ENCODE measurements at places on chromosomes 16 and 17.

GRCh38 chr17:64387545-64388171 is 3.0 kb downstream of the PECAM1 start:
- no peak for DNase-seq

GRCh38 chr17:2187758-2188157 is 115.8 kb downstream of the SMG6 start:
- no peak for DNase-seq

GRCh38 chr16:11217651-11218603 is 38.1 kb downstream of the SOCS1 start:
- DNase-seq, result no peak

- no peak for DNase-seq
Observed at GRCh38 chr16:16083421-16084156, 134.2 kb downstream of the ABCC1 start.

DNA sequence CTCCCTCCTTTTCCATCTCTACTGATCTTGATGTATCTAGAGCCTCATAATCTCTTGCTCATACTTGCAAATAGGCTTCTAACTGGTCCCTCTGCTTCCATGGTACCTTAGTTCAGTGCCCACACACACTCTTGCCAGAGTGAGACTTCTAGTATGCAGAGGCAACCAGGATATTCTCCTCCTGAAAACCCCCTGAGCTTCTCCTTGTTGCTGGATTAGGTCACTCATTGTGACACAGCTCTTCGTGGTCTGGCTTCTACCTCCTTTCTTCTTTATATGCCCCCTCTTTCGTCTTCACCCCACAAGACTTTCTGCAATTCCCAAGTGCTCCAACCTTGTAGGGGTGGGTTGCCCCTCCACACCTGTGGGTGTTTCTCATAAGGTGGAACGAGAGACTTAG is 2.5 kb upstream of the FAM20A start:
- no peak for DNase-seq

DNA sequence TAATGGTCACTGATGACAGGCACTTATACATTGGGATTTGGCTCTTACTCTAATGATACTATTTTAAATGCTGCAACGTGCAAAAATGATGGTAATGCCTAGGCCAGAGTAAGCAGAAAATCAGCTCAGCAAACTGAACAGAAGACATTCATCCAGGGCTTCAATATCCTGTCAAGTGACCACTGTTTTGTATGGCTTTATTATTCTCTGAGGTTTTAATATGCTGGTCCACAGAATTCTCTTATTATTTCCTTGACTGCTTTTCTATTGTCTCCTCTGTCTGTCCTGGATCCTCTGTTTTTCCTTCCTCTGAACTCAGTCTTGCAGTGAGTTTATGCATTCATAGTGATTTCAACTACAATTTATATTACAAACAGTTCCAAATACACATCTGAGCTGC is 90.8 kb upstream of the PMFBP1 start:
- no peak for DNase-seq

- no peak for DNase-seq
Observed at GRCh38 chr16:25007284-25007984, 7.7 kb downstream of the ARHGAP17 start.

GRCh38 chr17:58270476-58271215 is 10.1 kb downstream of the MPO start:
- no peak for DNase-seq

DNA sequence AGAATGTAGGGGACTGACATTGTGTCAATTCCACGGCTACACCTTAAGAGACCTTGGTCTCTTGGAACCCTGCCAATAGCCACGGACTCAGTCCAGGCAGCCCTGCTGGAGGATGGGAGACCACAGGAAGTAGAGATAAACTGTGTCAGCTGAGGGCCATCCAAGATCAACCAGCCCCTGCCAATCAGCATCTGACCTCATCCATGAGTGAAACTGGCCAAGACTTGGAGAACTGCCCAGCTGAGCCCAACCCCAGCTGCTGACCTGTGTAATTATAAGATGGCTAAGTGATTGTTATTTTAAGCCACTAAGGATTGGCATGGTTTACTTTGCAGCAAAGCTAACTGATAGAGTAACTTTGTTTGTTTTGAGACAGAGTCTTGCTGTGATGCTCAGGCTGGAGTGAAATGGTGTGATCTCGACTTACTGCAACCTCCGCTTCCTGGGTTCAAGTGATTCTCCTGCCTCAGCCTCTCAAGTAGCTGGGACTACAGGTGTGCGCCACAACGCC is 13.3 kb upstream of the YWHAE start:
- no peak for DNase-seq

GRCh38 chr16:10362077-10362863 is 23.6 kb upstream of the ATF7IP2 start:
- no peak for DNase-seq

GRCh38 chr17:11499881-11500280 is 98.4 kb upstream of the DNAH9 start:
- DNase-seq, result no peak

GRCh38 chr16:27736431-27736830 is 186.5 kb downstream of the KATNIP start:
- no peak for DNase-seq

DNA sequence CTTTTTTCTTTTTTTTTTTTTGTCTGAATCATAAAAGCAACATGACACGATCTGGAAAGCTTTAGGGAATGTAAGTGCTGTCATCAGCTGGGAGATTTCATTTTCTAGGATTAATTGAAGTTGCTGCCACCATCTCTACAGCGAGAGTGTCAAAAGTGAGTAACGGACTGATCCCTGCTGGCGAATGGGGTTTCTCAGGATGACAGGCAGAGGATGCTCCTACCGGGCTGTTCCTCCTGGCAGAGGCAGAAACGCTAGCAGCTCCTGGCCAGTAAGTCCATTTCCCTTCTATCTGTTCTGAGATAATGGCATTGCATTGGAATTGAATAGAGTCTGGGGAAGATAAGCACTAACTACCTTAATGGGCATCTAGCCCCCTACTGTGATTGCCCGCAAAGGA is 80.5 kb upstream of the KIFC3 start:
- no peak for DNase-seq

- no peak for DNase-seq
Observed at GRCh38 chr16:12675852-12676251, 127.8 kb downstream of the CPPED1 start.

Data from stimulated activated CD4-positive, alpha-beta T cell treated with anti-CD3 and anti-CD28 coated beads, Interleukin-1b, Interleukin-23, amount 100 ng/mL, for 4 hours (primary cell).